Cortex of kidney (tissue), 1 donor: ENCODE measurements at places on chromosomes 3 and 15.

DNA sequence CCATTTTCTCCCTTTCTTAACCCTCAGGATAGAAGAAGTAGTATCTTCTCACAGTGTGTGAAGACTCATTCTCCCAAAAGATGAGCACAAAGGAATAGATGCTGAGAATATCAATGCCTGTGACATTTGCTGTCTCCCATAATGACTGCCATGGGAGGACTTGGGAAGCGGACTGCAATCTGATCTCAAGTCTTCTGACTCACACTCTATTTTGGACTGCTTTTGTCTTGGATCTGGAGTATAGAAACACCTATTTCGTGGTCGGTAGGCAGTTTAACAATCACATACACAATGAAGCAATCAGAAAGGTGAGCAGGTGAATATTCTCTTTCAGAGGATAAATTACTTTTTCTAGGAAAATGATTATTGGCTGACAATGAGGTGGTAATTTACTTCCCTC lies 852.0 kb downstream of the FHIT start:
- DNase-seq, result no peak

DNA sequence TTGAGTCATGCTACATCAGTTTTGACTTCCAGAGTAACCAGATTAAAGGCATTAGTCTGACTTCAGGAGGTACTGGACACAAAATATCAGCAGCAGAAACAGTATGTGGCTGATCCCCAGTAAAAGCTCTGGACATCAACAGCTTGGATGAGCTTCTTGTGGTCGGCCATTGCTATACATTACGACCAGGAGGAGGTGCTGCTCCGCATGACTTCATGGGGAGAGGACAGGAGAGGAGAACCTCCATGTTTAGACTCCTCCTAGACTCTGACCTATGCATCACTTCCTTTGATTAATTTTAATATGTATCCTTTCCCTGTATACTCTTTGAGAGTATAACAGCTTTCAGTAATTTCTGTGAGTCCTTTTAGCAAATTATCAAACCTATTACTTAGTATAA lies 285.6 kb upstream of the ARHGEF26 start:
- DNase-seq, result no peak

GRCh38 chr3:65126527-65127410 lies 439.0 kb upstream of the ADAMTS9 start:
- no peak for DNase-seq

DNA sequence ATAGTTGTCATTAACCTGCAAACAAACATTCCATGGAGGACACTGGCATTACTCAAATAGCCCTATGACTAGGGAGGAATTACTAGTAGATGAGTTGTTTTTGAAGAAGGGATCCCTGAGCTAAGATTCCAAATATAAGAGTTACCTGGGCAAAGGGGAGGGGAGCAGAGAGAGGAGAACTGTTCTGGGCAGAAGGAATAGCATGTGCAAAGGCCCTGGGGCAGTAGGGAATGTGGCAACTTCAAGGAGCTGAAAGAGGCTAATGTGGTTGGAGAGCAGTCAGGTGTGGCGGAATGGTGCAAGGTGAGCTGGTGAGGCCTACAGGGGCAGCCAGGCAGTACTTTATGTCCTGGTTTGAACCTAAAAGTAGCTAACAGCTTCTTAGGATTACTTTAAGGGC lies 5.8 kb upstream of the IL17RD start:
- no peak for DNase-seq

DNA sequence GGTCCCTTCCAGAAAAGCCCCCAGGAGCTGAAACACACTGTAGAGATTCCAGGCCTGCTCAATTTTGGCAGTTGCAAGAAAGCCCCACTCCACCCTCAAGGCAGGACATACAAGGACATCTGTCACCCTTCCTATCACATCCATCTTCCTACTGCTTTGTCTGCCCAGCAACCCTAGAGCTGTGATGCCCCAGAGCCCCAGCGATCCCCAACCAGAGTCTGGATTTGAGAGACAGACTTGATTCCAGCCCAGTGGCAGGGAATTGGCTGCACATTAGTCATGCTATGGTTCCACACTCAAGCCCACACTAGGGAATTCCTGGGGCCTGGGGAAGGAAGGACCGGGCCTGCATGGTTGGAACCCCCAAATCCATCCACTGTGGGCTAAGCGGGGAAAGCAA lies 56.8 kb downstream of the ATP2B2 start:
- DNase-seq, result no peak

- DNase-seq, result no peak
Observed at GRCh38 chr3:10981961-10982360, 10.6 kb upstream of the SLC6A1 start.

- DNase-seq, result no peak
Observed at GRCh38 chr3:156899951-156900350, 73.8 kb downstream of the LEKR1 start.

DNA sequence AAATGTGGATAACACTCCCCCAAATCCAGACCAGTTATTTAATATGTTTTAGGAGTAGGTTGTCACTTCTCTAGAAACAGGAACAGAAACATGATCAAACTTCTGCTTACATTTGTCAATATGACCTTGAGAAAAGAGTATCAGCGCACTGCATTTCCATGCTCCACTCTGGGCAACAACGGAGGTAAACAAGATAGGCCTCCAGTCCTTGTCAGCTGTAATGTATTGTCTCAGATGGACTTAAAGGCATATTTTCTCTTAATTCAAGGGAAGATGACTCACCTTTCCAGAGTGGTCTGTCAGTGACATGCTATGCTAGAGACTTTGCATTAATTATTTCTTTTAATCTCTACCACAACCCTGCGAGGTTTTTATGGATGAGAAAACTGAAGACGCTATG lies 51.6 kb upstream of the TCF12 start:
- DNase-seq, result no peak

DNA sequence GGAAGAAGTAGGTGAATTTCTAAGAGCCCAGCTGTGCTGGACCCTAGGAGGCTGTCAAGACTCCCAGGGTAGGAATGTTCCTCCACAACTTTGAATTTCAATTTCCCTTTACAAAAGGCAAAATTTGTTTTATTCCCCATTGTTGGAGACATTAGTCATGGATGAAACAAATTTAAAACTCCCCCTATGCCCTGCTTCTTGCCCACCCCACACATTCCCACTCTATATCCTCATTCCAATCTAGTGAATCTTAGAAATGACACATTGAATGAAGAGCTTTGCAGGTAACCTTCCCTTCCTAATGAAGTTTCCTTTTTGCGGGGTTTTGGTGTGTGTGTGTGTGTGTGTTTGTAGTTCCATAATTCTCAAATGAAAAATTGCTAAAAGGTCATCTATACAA lies 72.6 kb downstream of the CCNL1 start:
- no peak for DNase-seq

- no peak for DNase-seq
Observed at GRCh38 chr3:18369551-18370185, 55.5 kb downstream of the SATB1 start.

GRCh38 chr3:8490079-8490552 lies 11.5 kb upstream of the LMCD1 start:
- DNase-seq, result no peak

GRCh38 chr15:76575274-76575673 lies 238.7 kb downstream of the ISL2 start:
- no peak for DNase-seq

DNA sequence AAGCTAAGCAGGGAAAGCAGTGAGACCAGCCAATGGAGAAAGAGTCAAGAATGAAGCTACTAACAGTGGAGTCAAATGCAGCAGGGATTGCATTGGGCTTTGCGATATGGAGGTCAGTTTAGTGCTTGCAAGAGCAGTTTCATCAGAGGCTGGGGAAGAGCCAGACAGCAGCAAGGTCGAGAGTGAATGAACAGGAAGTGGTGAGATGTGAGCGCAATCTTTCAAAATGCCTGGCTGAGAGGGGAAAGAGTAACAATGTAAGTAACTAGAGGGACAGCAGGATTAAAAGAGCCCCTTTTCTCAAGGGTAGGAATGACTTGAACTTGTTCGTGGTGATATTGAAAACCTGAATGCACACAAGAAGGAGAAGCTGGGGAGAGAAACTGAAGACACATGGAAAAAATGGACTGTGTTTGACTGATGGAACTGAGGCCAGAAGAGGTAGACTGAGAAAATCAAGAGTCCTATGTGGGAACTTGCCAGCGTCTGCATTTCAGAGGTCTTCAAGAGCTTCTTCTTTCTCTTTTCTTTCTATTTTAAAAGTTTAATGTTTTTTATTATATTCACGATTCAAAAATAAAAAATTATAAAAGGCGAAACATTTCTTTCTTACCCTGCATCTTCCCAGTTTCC lies 30.6 kb upstream of the GPR160 start:
- no peak for DNase-seq

DNA sequence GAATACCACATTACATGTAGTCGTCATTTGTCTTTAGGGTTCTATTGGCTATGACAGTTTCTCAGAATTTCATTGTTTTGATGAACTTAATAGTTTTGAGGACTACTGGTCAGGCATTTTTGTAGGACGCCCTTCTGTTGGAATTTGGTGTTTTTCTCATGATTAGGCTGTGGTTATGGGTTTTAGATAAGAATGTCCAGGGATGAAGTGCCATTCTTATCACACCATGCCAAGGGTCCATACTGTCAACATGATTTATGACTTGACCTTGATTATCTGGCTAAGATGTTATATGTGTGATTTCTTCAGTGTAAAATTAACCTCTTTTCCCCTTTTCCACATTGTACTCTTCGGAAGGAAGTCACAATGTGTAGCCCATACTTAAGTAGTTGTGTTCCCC lies 135.3 kb downstream of the DIPK2A start:
- no peak for DNase-seq

DNA sequence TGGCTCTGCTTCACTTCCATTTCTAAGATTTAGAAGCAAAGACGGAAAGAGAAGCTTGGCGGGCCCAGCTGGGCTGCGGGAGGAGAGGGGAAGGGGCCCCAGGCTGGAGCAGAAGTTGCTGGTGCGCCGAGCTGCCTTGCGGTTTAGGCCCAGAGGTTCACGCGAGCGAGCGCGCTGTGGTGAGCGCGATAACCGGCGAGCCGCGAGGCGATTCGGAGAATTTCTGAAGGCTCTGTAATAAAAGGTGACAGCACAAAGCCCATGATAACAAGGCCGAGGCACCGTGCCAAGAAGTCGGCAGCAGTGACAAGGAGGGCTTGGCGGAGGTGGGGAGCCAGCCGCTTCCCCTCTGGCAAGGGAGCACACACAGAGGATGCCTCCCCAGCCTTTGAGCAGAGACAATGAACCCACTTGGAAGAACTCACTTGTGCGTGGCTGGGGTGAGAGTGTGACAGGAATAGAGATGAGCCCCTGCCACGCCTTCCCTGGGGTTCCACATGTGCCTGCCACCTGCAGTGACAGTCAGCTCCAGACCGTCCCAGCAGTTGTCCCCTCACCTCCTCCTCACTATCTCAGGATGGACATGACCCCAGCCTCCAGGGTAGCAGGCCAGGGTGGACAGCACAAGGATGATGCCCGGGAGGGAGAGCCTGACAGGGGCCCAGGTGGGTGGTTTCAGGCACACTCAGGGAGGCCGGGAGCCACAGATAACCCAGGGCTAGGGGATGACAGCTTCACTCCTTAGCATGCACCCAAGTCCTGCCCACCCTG lies 315.2 kb downstream of the UACA start:
- no peak for DNase-seq

DNA sequence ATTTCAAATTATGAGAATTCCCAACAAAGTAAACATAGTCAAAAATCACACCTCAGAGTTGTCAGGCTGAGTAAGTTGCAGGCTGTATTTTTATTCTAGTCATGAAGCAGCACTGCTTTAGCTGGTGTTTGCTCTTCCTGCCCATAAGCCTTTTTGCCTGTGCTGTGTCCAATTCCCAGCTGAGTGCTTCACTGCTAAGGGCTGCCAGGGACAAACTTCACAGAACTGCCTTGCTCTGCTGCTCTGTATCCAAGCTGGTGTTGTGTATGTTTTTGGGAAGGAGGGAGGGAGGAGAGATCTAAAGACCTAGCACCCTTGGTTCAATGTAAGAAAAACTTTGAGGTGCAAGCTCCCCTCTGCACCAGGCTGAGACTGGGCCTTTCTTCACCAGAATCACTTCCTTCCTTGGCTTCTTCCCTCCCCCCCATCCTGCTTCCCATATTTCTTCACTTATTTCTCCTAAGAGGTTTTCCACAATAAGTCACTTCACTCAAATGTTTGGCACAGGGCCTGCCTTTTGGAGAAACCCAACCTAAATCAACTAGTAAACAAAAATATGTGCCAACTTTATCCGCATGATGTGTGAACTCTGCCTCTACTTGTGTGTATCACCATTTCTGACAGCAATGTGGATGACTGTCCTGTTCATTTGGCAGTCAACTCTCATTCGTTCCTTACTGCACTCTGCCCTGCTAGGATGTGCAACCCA lies 156.1 kb downstream of the TBL1XR1 start:
- DNase-seq, result no peak

- DNase-seq, result no peak
Observed at GRCh38 chr3:57268416-57268815, 24.1 kb downstream of the ASB14 start.

GRCh38 chr15:75313116-75313845 lies 22.6 kb upstream of the COMMD4 start:
- no peak for DNase-seq

- DNase-seq, result no peak
Observed at GRCh38 chr15:71249986-71250385, 134.7 kb downstream of the THSD4 start.

GRCh38 chr3:171981271-171981605 lies 58.1 kb upstream of the FNDC3B start:
- no peak for DNase-seq

DNA sequence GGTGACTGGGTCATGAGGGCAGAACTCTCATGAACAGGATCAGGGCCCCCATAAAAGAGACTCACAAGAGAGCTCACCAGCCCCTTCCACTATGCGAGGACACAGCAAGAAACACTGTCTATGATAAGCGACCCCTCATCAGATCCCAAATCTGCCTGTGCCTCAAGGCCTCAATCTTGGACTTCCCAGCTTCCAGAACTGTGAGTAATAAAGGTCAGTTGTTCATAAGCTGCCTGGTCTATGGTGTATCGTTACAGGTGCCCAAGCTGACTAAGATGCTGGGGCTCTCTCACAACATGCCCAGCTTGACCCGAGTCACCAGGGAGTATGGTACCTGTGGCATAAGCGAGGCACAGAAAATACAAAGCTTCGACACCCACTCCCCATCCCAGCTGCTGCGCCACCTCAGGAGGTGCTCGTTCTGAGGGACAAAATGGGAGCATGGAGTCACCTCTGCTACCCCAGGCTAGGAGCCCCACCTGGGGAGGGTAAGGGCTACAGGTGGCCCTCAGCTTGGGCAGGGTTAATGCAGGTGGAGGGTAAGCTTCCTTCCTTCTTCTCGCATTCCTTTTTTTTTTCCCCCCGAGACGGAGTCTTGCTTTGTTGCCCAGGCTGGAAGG lies 234.1 kb downstream of the ADAMTS17 start:
- no peak for DNase-seq

GRCh38 chr3:196514913-196515621 lies at the start of gene SMCO1:
TSS of gene SMCO1 (minus strand) at chr3:196515346. CDS start at chr3:196515209, 137 bp downstream.
- DNase-seq, result no peak

GRCh38 chr3:20511863-20512505 lies 326.0 kb upstream of the SGO1 start:
- no peak for DNase-seq

DNA sequence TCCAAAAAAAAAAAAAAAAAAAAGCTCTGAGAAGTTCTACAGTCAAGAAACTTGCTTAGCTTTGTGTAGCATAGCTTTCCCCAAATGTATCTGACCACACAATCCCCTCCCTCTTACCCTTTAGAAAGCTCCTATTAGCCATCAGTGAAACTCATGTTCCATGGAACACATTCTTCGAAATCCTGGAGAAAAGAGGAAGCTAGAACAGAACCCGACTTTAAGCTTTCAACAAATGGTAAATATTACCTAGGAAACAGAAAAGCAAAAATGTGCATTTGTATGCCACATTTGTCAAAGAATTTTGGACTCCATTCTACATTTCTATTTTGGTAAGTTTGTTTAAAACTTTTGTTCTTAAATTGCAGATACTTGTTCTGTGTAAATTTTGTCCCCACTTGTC lies 17.4 kb upstream of the CRTC3 start:
- DNase-seq, result no peak

GRCh38 chr3:43609406-43609805 lies 12.4 kb downstream of the ANO10 start:
- DNase-seq, result no peak
